HepG2 (cell line): ENCODE measurements at places on chromosomes 5 and 9. TPM values are rescaled to one million over a fixed set of nuclear protein-coding genes. Genes with fewer than 3 reads are reported as not detected.
A peak's percentile ranks its signal among the peaks of the same experiment; 100 is the strongest.

Gene SLC4A9
- total RNA-seq: not detected in 2 replicates

Gene FCN2
- not detected in 2 replicates for total RNA-seq

Gene NTRK2
- not detected in 2 replicates for total RNA-seq

GRCh38 chr5:57298295-57298984, 124.6 kb downstream of the GPBP1 start:
- DNase-seq: peak; percentile 73

- peak; percentile 46 for DNase-seq
Observed at GRCh38 chr5:98768160-98768959, 5.1 kb upstream of the RGMB start.

GRCh38 chr5:96734871-96735325, 72.7 kb downstream of the CAST start:
- no peak for DNase-seq

DNA sequence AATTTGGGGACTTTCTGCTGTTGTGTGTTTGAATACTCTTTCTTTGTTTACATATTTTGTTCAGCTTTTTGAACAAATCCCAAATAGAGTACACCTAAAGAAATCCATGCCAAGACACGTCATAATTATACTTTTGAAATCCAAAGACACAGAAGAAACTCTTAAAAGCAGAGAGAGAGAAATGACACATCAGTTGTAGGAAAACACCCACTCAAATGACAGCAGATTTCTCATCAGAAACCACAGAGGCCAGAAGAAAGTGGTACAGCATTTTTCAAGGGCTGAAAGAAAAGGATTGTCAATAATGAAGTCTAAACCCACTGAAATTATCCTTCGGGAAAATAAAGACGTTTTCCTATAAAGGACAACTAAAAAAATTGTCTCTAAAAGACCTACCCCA, 378.6 kb downstream of the GADD45G start:
- no peak for DNase-seq

DNA sequence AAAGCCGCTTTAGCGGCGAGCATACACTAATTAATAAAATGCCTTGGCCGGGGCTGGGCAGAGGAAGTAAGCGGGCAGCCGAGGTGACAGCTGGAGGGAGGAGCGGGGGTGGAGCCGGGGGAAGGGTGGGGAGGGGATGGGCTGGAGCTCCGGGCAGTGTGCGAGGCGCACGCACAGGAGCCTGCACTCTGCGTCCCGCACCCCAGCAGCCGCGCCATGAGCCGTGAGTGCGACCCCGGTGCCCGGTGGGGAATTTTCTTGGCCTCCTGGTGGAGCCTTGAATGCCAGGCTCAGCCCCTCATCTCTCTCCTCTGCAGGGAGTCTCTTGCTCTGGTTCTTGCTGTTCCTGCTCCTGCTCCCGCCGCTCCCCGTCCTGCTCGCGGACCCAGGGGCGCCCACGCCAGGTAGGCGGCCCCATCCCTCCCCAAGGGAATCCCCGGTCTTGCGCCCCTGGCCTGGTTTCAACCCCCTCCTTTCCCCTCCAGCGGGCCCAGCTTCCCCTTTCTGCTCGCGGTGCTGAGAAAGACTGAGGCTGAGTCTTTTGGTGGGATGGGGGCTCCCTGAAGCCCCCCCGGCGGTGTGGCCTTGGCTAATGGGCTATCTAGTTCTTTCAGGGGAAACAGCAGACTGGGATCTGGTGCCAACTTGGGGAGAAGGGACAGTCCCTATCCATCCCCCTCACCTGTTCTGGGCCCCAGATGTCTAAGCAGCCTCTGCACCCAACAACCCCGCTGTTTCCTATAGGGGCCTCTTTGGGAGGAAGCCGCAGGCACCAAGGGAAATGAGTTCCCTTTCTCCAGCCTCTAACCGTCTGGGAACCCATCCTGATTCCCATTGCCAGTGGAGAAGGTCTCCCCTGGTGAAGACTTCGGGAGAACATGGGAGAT, at the start of gene PTGS1:
Gene PTGS1, plus strand, starts transcription at position 156 of the 887 bp plus-strand sequence. Its CDS starts 61 bp downstream, at position 217.
- DNase-seq: no peak
